ENCODE measurements at places on chromosomes 5 and 9.
A peak's percentile ranks its signal among the peaks of the same experiment; 100 is the strongest.

DNA sequence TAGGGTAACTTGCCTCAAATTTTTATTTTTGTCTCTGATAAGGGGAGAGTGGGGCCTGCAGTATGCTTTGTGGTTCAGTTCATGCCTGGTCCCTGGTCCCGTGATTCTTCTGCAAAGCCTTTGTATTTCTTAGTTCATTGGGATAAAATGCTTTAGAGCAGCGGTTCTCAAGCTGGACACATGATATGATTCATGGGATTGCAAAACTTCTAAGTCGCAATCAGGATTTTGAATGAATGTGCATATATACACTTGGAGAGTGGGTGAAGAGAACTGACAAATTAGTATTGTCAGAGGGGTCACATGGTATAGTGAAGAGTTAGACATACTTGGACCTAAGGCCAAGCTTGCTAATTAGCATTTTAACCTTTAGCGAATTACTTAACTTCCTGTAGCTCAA lies 265.4 kb upstream of the KLF9 start:
- DNase-seq: no peak

GRCh38 chr5:61496446-61496845 lies 164.4 kb downstream of the ZSWIM6 start:
- DNase-seq: no peak

DNA sequence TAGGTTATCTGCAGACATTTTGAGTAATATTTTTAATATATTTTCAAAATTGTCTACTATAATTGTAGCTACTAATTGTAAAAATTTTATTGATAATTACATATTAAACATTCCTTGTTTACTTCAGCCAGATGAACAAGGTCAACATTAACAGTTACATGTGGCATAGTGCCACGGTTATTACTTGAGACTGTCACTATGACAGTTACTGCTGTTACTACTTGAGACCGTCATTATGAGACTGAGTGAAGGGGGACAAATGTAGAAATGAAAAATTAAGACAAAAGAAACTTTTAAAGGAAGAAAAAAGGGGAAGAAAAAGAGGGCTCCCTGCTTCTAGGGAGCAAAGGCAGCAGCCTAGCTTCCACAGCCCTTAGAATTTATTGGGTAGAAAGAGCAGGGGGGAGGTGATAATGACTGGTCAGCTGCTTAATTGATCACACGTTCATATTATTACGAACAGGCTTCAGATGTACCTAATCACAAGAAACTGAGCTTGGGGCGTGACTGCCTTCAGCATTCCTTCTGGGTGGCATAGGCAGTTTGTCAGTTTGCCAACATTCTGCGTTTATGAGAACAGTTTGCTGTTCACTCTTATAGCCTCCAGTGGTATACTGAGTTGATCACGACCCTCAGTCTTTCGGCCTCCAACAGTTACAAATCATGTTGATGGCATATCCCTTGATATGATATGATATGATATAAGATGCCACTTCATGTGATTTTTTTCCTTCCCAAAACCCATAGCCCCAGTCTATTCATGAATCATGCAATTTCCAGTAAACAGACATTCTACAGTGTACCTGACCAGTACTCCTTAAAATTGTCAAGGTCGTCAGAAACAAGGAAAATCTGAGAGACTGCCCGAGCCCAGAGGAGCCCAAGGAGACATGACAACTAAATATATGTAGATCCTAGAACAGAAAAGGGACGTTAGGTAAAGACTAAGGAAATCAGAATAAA lies 13.1 kb downstream of the MARCHF6 start:
- no peak for DNase-seq

GRCh38 chr9:114282507-114282906 lies 40.4 kb upstream of the ORM1 start:
- peak; percentile 81 for DNase-seq

- no peak for DNase-seq
Measured at GRCh38 chr5:111810112-111810511, 53.1 kb upstream of the NREP start.

GRCh38 chr5:176719113-176719739 lies 71.9 kb downstream of the TSPAN17 start:
- DNase-seq: no peak

Data from vagina (tissue), 2 donors.